ENCODE measurements at places on chromosomes 1 and 21.

- DNase-seq = no peak
These were observed 579.6 kb upstream of the ZRANB2 start for GRCh38 chr1:71660411-71660810.

- no peak for DNase-seq
These were observed 83.2 kb upstream of the RHOU start for GRCh38 chr1:228652116-228652515.

GRCh38 chr1:36384542-36385409, 948 bp downstream of the STK40 start:
- DNase-seq = no peak

DNA sequence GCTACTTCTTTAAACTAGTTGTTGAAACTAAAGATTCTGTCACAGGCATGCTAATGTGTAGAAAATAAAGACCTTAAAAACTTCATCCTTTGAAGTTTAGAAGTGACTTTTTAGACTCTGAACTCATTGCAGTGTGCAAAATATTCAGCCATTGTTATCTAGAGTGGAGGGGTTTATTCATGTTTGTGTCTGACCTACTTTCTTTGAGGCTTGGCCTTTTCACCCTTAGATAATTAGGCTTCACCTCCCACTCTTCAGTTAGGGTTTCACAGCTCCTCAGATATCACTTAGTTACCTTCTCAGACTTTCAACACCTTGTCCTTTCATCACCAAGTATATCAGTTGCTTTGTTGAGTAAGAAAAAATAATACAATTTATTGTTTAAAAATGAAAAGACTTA, 75.9 kb downstream of the IVNS1ABP start:
- DNase-seq = no peak

DNA sequence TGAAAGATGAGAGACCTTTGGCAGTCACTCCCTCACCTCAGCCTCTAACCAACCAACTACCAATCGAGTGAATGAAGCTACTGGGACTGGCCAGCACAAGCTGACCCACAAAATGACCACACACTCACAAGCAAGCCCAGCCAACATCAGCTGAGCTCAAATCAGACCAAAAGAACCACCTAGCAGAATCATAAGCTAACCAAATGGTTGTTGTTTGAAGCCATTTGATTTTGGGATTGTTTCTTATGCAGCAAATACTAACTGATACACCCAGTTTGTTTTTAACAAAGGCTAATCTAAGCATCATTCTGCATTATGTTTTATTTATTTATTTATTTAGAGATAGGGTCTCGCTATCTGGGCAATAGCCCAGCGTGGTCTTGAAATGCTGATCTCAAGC, 310.4 kb downstream of the SETD4 start:
- no peak for DNase-seq

- DNase-seq = no peak
These were observed 68.9 kb downstream of the TENT5C start for GRCh38 chr1:117674521-117675400.

DNA sequence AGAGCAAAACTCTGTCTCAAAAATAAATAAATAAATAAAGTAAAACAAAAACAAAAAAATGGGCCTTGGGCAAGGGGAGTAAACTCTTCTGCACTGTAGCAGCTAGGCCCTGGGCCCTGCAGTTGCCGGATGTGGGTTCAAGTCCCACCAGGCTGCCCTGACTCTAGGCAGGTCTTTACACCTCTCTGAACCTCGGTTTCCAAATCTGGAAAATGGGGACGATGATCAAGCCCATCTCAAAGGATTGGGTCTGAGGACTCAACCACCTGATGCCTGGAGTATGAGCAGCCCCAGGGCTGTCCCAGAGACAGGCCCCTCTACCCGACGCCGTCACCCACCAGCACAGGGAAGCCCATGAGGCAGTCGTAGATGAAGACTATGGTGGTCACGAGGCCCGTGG, 7.5 kb downstream of the GPR153 start:
- no peak for DNase-seq

- DNase-seq = no peak
These were observed 117.0 kb upstream of the NFIA start for GRCh38 chr1:60965280-60965854.

GRCh38 chr21:14677013-14677412, 130.9 kb upstream of the SAMSN1 start:
- no peak for DNase-seq

DNA sequence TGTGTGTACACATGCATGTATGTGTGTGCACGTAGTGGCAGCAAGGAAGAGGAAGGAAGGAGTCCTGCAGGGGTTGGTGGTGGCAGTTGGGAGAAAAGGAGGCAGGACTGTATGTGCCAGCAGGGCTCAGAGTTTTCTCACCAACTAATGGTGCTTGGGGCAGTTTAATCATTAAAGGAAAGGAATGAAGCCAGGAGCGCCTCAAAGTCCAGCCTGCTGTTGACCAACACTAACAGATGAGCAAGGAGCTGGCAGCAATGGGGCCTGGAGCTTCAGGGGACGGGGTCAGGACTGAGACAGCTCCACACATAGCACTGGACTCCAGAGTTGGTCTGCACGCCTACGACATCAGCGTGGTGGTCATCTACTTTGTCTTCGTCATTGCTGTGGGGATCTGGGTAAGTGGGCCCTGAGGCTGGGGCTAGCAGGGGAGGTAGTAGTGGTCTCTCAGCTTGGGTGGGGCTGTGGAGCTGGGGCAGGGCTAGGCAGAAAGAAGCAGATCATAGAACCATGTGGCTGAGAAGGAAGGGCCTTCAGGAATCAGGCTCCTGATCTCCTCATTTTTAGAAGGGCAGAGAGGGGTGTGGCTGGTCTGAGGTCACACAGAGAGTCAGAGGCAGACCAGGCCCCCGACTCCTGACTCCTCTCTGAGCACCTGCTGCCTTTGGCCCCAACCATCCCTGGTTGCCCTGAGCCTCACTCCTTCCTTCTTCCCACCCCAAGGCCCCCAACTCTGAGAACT, at the start of gene SLC5A9:
TSS of gene SLC5A9 (plus strand) at position 216 of the 742 bp plus-strand sequence. CDS start at position 237, 21 bp downstream.
- DNase-seq = no peak

DNA sequence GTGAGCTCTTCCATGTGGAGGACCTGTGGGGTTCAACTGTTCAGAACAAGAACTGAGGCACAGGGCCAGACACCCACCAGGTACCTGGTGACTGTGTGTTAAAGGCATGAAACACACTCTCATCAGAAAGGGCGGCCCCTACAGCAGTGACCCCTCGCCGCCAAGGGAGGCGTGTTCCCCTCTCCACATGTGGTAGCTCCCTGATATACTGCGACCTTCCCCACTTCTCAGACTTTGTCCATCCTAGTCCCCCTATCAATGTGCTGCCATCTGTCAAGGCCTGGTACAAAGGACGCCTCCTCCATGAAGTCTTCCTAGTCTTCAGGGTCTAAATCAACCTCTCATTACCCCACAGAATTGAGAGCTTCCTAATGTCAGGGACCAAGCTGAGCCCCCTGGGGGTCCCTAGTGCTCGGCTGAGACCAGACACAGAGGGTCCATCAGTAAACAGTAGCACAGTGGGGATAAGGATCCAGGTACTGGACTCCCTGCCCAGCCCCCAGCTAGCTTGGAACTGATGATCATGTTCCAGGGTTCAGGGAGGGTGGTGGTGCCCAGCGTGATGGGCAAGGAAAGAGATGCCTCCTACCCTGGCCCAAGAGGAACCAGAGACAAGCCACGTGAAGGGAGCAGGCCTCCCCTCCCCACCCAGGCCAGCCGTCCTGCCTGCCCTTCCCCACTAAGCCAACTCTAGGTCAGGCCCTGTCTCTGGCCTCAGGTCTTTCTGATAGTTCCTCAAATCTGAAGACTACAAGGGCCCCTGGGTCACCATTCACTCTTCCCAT, 10.3 kb downstream of the SDC3 start:
- DNase-seq = no peak

GRCh38 chr1:12177999-12178441, 11.2 kb downstream of the TNFRSF1B start:
- no peak for DNase-seq

DNA sequence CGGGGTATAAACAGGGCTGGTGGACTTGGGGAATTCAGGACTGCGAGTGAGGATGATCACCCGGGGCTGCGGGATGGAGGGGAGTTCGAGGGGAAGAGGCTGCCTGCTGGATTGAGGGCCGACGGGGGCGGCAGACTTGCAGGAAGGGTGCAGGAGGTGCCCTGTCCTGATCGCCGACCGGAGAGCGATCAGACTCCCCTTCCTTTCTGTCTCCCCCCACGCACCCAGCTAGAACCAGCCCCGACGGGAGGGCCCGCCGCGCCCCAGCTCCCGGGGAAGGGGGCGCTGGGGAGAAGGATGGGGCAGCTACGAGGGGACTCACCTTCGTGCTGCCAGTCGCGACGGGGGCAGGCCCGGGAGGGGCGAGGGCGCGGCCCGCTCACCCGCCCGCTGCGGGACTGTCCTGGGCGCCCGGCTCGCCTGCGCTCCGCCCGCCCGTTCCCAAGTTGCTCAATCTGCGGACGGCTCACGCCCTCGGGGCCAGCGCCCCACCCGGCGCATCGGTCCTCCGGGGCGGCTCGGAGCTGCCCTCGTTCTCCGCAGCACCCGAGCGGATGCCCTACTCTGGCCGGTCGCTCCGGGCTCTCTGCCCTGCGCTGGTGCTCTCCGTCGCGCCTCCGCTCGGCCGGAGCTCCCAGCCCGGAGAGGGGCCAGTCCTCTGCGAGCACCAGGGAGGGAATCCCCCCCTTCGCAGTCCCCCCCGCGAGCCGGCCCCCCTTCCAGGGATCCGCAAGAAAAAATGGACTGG, at the start of gene RSPO1:
TSS of gene RSPO1 (minus strand) at position 649 of the 748 bp plus-strand sequence. CDS start 5,231 bp downstream, outside the sequence.
- DNase-seq = no peak

GRCh38 chr21:35326677-35327076, 277.6 kb upstream of the RUNX1 start:
- DNase-seq = no peak

DNA sequence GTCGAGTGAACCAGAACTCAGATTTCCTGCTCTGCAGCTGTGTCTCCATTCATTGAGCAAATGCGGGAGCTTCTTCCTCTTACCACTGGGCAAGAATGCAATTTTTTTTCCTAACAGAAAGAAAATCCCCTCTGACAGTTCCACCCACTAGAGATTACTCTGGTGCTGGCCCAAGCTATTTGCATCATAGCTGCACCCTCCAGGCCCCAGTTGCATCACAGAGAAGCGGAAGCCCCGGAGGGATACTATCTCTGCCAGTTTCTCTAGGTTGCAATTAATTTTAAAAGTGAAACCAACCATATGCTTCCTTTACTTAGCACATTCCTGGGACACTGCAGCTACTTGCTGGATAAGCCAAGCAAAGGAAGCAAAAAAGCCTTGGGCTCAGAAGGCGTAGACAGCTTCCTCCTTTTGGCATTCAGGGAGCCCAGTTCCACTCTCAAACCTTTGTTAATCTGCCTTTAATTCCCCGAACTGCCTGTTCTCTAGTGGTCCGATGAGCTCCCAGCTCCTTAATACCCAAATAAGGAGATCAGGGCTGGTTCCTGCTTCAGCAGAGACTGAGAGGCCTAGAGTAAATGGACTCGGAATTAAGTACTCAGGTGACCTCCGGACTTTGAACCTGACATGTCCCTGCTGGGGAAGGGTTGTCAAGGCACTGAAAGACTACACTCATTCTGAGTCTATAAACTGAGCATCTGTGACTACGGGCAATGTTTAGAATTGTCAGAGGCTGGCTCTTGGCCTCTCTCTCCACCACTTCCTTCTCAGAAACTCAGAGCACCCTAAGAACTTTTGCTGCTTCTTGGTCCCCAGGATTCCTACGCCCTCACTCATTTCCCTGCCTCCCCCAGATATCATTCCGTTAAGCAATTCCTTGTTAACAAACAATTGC, 72.5 kb upstream of the TNFSF18 start:
- no peak for DNase-seq

DNA sequence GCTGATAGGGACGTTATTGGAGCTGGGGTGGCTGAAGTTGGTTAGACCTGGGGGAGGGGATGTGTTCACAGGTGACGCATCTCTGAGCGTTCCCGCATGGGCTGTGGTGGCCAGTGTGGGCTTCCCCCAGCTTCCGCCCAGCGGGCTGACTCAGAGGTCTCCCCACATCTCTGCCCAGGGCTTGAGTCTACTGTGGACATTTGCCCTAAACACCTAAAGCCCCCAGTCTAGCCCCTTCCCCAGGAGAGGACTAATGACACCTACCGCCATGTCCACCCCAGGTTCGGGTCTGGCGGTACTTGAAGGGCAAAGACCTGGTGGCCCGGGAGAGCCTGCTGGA, 2.0 kb downstream of the AGRN start:
- no peak for DNase-seq

- DNase-seq = no peak
These were observed 46.1 kb upstream of the HTR1D start for GRCh38 chr1:23263380-23263887.

GRCh38 chr1:40039245-40039756, 1.2 kb upstream of the CAP1 start:
- no peak for DNase-seq

GRCh38 chr1:114756949-114757454, 782 bp downstream of the CSDE1 start:
- DNase-seq = no peak

- DNase-seq = no peak
These were observed 146.7 kb downstream of the PSMG1 start for GRCh38 chr21:39036581-39036980.

DNA sequence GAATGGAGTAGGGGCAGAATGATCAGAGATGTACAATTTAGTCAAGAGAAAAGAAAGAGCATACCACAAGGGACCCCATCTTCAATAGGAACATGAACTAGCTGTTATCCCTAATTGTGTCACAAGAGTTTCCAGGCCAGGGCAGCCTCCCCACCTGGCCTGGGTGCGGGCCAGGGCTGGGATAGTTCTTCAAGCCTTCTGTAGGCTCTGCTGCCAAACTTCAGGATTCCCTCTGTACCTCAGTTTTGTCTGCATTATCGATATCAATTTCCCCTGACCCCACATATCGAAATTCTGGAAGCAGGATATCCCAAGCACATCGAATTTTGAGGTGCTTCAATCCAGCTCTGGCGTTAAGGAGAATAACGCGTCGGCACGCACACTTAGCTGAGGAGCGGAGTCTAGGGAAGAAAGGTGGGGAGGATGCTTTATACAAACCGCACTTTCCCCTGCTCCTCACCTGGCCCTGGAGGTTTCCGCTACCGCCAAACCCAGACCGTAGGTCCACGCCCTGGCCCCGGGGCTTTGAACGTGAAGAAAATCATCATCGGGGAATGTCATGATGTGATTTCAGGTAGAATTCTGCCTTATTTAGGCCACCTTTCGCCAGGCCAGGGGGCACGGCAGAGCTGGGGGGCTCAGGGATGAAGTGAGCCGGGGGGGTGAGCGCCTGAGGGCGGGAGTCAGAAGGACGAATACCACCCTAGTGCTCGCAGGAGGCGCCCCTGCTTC, 7.4 kb downstream of the HLX start:
- DNase-seq = no peak

- DNase-seq = no peak
These were observed 53.4 kb upstream of the KDM4A start for GRCh38 chr1:43596579-43596978.

DNA sequence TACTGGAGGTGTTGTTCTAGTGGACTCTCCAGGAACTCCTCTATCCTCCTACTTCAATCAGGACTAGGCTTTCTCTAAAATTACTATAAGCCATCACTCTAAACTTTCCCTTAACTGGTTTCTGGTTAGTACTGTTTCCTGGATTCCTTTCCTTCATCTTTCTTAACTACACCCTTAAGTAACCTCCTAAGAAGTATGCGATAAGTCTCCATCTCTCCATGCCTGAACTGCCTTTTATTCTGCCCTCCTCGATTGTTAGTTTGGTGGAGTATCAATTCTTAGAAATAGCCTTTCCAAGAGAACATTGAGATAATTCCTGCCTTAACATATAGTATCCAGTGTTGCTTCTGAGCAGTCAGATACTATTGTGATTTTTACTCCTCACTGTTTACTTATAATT, 162.9 kb upstream of the PDE4B start:
- DNase-seq = no peak

GRCh38 chr1:200147094-200147493, 119.6 kb downstream of the NR5A2 start:
- DNase-seq = no peak
